ENCODE measurements at places on chromosomes 7 and 10.

GRCh38 chr7:94605031-94605430 lies 50.9 kb downstream of the SGCE start:
- DNase-seq, result no peak

- DNase-seq, result no peak
These were observed 9.5 kb upstream of the C10orf95 start for GRCh38 chr10:102460836-102461186.

DNA sequence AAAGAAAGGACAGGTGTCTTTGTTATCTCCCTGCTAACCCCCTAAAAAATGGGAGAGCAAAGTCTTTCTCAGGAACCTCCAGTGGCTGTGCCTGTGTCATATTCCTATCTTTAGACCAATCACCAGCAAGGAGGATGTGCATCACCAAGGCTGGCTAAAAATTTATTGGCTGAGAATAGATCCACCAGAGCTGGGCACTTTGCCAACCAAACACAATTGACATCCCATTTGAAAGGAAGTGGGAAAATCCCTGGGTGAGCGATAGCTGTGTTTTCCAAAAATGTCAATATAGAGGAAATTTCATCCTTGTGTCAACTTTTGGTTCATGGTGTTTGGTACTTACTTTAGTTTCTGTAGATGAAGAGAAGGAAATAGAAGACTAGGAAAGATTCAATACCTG lies 13.1 kb upstream of the GPR141 start:
- no peak for DNase-seq

- DNase-seq, result no peak
These were observed 587.2 kb upstream of the MKI67 start for GRCh38 chr10:128713471-128713870.

GRCh38 chr7:111029141-111029572 lies 61.8 kb upstream of the LRRN3 start:
- DNase-seq, result no peak
